BE2C (cell line): ENCODE measurements at places on chromosomes 3 and 15.
A peak's percentile ranks its signal among the peaks of the same experiment; 100 is the strongest.

DNA sequence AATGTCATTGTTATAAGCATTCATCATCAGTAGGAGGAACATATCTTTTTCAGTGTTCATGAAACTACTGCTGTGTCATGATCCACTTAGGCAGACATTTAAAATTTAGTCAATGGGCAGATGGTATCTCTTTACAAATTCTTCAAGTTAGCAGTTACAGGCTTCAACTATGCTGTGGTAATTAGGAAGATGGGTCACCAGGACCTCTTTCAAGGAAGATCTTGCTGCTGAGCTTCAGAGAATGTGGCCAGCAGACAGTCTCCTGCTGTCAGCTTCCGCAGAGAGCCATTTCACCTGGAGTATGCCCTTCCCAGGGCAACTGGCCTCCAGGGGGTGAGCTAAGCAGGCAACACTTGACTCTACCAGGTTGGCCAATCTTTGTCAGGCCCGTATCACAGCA, 19.4 kb downstream of the IFT57 start:
- peak; percentile 8 for DNase-seq

- DNase-seq = no peak
These were observed 667.4 kb downstream of the NTRK3 start for GRCh38 chr15:87589134-87589533.

DNA sequence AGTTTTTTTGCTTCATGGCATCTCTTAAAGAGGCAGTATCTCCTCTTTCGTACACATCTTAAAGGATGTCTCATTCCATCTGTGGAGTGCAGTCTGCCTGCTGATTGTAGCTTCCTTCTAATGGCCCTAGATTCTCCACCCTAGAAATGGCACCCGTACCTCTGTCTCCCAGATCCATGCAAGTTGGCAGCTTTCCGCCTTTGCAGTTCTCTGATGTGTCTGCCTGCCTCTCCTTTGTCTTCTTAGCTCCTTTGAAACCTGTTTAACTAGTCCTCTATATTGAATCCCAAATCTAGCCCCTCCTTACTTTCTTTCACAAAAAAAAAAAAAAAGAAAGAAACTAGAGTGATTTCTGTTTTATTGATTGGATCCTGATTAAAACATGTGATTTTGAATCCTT, 1025.0 kb downstream of the ZPLD1 start:
- DNase-seq = no peak

DNA sequence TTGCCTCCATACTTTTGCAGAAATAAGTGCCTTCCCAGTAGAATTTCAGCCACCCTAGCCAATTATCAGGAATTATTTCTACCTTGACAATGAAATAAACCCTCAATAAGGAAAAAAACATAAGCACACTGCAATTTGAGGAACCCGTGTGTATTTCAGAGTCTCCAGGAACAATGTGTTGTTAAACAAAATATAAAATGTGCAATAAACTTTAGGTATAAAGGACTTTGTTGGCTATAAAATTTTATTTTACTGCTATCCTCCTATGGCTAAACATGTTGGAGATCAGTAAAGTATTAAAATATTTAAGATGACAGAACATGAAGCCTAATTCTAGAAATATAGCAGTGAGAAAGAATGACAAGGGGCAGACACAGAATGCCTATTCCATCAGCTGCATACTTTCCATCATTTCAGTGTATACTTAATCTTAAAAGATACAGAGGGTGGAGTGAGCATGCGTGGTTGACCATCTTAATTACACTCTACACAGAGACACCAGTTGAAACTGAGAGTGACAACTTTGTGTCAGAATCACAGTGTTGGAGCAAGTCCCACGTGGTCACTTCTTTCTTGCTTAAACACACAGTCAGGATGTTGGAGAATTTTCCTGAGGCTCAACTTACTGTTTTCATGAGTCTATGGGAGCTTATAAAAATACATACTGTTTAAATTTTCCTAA, 79.0 kb upstream of the SUCLG2 start:
- no peak for DNase-seq

DNA sequence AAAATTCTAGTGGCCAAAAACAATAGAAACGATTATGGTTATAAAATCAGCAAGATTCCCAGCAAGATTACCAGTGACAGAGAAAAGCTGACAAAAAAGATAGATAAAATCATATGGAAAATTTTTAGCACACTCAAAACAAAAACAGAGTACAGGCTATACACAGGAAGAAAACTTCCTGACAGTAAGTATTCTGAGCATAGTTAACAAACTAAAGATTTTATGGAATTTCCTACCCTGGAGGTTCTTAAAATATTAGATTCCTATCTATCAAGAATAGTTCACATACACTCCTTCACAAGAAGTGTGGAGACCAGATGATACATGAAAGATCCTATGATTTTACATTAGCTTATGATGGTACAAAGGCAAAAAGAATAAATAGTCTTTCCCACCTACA, 50.8 kb downstream of the ZNF148 start:
- no peak for DNase-seq

DNA sequence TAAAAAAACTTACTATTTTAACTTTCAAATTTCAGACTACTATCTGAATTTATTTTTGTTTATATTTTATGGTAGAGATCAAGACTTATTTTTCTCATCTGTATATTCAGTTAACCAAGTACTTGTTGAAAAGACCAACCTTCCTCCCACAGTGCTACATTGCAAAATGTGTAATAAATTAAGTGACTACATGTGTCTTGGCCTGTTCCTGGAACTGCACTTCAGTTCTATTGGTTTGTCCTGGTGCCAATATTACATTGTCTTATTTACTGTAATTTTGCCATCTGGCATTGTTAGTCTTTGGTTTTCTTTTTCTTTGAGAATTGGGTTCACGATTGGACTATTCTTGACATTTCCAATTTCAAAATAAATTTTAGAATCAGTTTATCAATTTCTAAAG, 138.4 kb upstream of the KCNMB2 start:
- no peak for DNase-seq

GRCh38 chr15:67183443-67184169, 70.9 kb downstream of the AAGAB start:
- no peak for DNase-seq

DNA sequence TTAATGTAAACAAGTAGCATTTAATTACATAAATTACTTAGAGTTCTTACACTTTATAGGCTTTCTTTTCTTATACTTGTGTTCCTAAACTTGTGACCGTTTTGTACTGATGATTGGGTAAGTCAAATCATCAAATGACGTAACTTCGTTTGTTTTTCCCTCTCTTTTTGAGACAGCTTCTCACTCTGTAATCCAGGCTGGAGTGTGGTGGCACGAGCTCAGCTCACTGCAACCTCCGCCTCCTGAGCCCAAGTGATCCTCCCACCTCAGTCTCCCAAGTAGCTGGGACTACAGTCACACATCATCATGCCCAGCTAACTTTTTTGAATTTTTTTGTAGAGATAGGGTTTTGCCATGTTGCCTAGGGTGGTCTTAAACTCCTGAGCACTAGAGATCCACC, 226.0 kb downstream of the TCF12 start:
- DNase-seq = no peak

- DNase-seq = peak; percentile 44
These were observed 171.1 kb upstream of the CCDC54 start for GRCh38 chr3:107206141-107206540.

DNA sequence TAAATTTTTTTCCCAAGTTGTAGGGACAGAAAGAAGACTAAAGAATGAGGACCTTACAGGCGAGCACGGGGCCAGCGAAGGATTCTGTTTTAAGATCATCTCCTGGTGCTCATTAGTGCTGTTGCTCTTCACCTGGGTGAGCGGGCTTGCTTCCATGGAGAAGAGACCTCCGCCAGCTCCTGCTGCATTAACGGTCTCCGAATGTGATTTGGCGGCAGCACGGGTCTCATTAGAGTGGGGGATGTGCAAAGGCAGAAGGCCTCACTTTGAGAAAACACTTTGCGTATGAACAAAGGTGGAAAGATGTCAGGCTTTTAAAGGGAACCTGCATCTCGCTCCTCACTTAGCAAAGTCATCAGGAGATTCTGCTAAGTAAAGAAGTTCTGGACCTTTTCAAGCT, 753.4 kb upstream of the CFAP20DC start:
- DNase-seq = no peak

DNA sequence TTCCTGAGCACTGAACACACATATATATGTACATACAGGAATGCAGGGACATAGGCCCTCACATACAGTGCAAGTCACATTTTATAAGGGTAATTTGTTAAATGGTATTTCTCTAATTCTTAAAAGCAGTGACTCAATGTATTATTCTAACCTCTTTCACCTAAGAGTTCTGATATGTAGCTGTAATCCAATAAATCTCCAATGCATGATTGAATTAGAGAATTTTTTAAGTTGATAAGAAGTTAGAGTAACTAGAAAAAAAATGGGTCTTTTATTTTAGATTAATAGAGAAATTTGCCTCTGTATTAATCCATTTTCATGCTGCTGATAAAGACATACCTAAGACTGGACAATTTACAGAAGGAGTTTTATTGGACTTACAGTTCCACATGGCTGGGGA, 98.2 kb downstream of the RBMS3 start:
- no peak for DNase-seq

- DNase-seq = no peak
These were observed 294.3 kb downstream of the THSD4 start for GRCh38 chr15:71409541-71409940.

DNA sequence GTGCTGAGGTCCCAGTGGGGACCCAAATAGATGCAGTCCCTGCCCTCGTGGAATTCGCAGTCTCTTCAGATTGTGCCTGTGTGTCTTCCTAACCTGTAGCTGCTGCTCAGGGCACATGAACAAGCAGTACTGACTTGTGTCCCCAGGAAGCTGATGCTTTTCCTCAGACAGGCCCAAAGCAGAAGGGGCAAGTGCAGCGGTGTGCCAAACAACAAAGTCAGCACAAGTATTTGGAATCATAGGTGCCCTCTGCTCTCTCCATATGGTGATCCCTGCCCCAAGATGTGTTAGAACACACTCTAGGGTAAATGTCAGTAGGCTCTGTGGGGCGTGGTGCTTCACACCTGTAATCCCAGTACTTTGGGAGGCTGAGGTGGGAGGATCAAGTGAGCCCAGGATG, 21.9 kb downstream of the BHLHE40 start:
- no peak for DNase-seq

GRCh38 chr3:154758109-154758868, 321.8 kb upstream of the MME start:
- no peak for DNase-seq

GRCh38 chr3:134347551-134347950, 26.7 kb downstream of the AMOTL2 start:
- no peak for DNase-seq

GRCh38 chr3:177514611-177515499, 317.6 kb upstream of the TBL1XR1 start:
- DNase-seq = no peak

DNA sequence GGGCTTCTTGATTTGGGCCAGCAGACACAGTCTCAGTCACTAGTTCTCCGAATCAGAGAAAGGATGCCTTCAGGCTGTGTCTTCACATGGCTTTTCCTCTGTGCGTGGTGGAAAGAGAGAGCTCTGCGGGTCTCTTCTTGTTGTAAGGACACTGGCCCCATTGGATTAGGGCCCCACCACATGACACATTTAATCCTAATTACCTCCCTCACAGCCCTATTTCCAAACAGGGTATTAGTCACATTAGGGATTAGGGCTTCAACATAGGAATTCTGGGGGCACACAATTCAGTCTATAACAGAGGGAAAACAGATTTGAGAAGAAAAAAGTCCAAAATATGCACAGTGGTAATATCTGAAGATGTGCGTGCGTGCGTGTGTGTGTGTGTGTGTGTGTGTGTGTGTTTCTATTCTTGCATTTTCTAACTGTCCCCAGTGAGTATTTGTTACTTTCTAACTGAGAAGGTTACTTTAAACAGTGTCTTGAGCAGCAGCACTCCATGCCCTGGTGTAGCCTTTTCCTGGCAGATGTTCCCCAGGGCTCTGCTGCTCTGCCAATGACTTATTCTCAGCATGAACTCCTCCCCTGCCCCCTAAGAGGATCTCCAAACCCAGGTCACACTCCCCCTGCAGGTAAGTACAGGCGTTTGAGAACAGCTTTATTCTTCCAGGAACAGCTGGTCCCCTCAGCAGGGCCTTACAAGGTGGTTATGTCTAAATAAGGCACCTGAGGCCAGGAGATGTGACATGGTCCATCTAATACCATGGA, 72.9 kb downstream of the RPL39L start:
- DNase-seq = peak; percentile 39

- DNase-seq = no peak
These were observed 353.4 kb downstream of the CHST2 start for GRCh38 chr3:143472731-143473523.

DNA sequence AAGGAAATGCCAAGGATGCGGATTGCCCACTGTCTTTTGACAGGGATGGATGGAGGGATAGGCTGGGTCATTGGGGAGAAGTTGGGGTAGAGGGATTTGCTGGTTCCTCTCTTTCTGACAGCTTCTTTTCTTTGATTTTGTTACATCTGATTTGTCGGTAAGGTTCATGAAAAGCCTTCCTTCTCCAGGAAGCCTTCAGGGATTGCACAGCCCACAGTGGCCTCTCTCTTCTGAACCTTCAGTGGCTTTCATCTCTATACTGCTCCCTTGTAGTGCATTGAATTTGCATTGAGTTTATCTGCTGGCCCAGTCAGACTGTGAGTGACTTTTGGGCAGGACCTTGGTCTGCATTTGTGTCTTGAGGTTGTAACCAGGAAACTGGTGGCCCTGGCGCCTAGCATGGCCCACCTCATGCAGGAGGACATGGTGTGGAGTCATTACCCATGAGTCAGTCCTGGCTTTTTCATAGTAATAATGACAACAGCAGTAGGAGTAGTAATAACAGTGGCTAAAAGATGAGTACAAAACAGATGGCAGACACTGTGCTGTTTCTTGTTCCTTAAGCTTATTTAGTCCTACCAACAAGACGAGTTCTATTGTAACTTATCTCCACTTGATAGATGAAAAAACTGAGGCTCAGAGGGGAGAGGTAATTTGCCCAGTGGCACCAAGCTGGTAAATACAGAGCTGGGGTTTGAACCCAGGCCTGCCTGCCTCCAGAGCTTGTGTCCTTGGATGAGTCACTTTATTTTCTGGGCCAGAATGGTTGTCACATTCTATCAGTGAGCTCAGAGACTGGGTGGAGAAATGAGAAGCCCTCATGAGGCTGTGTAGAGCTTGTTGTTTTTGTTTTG, 28.4 kb downstream of the SMAD6 start:
- DNase-seq = no peak
